ENCODE measurements at places on chromosomes 7 and 10.

DNA sequence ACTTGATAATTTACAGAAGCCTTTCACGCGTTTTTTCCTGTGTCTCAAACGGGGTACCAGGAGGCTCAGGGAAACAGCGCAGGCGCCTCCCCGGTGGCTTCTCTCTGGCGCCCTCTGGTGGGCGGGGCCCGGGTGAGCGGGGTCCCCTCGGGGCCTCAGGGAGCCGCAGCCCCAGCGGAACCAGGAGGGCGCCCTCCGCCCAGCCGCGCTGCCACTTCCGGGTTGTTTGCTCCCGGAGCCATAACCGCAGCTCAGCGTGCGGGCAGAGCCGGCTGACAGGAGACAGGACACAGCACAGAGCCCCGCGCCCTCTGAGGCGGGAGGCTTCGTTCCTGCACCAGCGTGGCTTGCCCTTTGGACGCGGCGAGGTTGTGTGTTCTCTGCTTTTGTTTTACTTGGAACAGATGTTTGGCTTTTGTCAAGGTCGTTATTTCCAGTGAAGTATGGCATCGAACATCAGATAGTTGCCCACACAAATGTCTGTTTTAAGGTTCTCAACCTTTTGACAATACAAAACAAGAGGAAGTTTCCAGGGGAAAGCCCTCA lies 6.9 kb upstream of the CYP2E1 start:
- ATAC-seq: peak; percentile 99

DNA sequence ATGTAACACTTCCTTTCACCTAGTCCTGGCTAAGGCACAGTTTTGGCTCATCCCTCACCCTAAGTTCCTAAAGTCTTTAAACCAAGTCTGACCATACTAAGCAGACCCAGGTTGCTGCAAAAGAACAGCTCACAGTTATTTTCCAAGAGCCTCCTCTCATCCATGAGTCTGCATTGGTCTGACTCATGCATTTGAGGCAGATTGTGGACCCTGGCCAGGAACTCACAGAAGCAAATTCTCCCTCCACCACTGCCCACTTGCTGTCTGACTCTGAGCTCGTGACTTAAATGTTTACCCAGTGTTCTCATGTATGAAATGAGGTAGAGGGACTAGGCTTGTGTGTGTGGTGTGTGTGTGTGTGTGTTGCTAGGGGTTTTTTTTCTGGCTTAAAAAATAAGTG lies 1272.8 kb downstream of the TYW1 start:
- no peak for ATAC-seq

GRCh38 chr7:141699860-141700259 lies 2.1 kb downstream of the DENND11 start:
- no peak for ATAC-seq

GRCh38 chr7:34317039-34317438 lies 341.0 kb upstream of the NPSR1 start:
- ATAC-seq: no peak

All from activated CD4-positive, CD25-positive, alpha-beta regulatory T cell treated with anti-CD3 and anti-CD28 coated beads, Interleukin-2, amount 50 U/mL, for 24 hours (primary cell).